AG20443 (cell line): ENCODE measurements at places on chromosomes 7 and 10.
A peak's percentile ranks its signal among the peaks of the same experiment; 100 is the strongest.

DNA sequence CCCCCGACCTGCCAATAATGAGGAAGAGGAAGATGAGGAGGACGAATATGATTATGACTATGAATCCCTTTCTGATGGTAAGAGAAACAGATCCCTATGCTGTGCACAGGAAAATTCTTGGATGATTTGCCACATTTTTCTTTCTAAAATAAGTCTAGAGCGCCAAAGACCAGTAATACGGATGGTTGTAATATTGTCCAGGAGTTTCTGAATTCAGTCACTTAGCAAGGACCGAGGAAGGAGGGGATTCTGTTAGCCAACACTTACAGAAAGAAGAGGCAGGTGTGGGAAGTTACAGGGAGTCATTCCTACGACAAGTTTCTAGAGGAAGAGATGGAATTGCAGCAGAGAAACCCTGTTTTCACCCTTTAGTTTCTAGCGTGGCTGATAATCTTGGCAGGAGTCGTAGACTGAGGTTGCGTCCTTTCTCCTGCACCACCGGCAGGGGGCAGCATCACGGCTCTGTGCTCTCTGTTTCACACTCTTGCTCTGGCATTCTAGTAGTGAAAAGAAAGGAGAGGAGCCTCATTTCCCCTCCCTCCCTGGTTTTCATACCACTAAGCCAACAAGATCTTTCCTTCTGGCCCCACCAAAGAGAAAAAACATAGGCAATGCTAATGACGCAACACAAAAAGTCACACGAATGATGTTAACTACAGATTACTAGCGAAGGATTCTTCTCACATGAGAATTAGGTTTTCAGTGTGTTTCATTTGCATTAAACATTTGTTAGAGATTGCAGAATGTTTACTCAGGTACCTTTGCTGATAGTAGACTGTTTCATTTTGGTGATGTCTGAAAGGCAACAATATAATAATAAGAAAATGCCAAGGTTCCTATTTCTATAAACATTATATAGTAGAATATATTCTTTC, 82.7 kb downstream of the NOC3L start:
- peak; percentile 83 for DNase-seq

DNA sequence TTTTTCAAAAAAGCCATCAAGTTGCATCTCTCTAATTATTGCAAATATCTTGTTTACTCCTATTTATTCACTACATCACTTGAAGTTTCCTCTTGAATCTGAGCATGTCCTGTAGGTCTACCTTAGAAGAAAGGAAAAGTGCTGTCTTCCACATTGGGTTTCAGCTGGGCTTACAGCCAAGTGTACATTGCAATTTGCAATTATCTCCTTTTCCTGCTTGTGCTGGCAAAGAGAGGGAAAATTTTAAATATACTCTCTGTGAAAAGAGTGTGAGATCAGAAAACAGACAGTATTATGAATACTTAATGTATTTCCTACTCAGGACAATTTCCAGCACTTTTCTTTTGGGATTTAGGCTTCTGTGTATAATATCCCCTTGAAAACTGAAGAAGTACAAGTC, 839.7 kb downstream of the CNTNAP2 start:
- DNase-seq: no peak

DNA sequence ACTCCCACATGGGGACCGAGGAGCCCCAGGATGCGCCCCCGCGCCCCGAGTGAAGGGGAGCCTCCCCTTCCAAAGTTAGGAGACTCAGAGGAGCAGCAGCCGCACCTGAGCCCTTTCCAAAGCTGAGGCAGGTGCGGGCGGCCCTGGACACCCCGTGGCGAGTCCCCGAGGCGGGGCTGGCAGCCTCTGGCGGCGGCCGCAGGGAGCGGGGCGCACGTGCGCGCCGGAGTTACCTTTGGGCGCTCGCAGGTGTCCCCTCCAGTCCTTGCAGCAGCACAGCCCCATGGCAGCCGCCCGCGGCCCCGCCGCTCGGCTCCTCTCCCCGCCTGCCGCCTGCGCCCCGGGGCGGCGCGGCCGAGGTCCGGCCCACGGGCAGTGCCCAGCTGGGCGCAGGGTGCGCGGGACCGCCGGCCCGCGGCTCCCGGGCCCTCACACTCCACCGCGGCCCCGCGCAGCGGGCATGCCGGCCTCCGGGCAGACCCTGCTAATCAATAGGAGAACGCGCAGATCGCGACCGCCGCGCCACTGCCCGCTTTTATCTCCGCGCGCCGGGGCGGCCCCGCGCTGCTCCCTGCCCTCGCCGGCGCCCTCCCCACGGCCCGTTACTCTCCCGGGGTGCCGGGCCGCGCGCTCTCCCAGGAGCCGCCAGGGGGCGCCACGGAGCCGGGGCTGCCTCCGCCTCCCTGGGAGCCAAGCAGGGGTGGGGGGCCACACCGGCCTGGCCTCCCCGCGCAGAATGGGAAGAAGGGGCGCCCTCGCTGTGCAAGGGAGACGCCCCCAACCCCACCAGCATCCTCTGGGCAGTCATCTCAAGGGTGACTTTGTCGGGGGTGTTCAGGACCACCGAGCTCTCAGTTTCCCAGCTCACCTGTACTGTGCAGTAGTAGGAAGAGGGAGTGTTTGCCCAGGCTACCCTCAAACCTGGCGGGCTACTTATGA, 80.8 kb downstream of the ARHGAP22 start:
- DNase-seq: peak; percentile 78

DNA sequence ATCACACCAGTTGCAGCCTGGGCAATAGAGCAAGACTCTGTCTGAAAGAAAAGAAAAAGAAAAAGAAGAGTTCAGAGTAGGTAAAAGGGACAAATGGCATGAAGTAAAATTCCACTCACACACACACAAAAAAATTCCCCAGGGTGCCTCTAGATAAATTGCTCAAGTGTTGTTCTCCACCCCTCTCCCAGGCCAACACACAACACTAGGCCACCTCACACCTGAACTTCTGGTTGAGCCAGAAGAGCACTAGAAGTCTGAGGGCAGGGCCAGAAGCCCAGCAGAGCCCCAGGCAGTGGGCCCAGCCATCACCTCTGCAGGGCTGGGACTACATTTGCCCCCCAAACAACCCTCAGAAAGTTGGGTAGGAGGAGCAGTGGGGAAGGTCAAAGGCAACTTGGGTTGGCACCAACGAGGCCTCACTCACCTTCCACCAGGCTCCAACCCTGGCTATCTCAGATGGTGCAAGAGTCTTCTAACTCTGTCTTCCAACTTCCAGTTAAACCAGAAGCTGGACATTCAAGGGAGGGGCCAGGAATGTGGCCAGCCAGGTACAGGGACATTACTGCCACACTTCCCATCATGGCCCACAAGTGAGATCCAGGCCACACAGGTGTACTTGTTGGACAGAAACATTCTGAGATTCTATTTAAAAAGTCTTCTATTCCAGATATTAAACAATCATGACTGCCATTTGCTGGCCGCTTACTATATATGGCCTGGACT, 25.6 kb upstream of the DLX6 start:
- no peak for DNase-seq

DNA sequence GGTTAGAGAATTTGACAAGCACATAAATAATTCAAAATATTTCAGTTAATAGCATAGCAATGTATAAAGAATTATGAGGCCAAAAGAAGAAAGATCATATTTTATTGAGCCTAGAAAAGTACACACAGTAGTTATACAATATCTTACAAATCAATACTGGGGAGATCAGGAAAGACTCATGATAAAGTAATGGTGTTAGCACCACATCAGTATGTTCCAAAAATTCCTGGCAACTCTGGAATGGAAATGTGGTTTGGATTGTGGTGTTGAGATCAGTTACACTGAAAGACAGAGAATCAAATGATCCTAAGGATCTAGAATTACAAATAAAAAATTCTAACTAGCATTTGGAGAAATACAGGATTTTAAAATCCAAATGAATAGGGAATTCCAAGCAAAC, 420.5 kb upstream of the CNTNAP2 start:
- no peak for DNase-seq

DNA sequence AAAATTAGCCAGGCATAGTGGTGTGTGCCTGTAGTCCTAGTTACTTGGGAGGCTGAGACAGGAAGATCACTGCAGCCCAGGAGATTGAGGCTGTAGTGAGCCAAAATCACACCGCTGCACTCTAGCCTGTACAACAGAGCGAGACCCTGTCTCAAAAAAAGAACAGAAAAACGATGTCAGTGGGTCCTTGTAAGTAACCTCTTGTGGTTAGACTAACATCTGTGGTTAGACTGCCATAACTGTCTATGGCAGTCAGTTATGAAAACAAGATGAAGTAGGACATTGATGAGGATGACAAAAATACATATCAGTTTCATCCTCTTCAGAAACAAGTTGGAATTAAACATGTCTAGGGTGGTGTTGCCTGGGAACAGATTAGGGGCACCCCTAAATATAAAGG, 53.3 kb downstream of the AKAP9 start:
- no peak for DNase-seq

- DNase-seq: no peak
These were observed 34.1 kb upstream of the NUB1 start for GRCh38 chr7:151307536-151307935.

- no peak for DNase-seq
These were observed 17.1 kb downstream of the PARP12 start for GRCh38 chr7:140045697-140046096.
